ENCODE measurements at places on chromosomes 6 and 20.

DNA sequence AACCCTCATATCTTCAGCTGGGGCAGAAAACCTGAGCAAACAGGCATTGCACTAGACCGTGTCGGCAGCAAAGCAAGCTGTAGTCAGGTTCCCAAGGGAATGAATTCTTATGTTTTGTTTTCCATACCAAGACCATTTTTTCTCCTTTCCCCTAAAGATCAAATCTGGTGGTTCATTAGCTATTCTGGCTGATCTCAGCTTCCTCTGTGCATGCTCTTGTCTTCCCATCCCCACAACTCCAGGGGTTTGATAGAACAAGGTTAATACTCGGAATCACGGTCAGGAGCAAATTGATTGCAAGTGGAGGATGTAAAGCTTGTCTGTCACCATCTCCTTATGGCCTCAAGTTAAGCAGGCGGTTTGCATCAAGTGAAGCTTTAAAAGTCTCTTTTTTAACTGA, 778.8 kb downstream of the KIF16B start:
- DNase-seq = no peak

GRCh38 chr20:23230766-23231385, 119.7 kb upstream of the NXT1 start:
- DNase-seq = no peak

GRCh38 chr20:13061381-13061780, 52.6 kb downstream of the SPTLC3 start:
- DNase-seq = no peak

DNA sequence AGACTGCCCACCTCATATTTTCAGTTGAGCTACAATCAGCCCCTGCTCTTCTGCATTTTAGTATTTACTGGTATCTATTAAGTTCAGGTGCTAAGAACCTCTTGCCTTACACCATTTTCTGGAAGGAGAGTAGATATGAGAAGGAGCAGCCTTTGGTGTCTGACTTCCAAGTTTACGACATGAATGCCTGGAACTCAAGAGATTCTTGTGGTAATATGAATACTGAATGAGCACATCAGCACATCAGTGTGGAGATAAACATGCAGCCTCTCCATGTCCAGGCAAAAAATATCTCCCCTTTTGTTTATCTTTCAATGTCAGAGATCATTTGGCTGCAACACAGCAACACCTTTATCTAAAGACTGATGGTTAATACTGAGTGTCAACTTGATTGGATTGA, 65.8 kb upstream of the THEMIS start:
- DNase-seq = no peak

DNA sequence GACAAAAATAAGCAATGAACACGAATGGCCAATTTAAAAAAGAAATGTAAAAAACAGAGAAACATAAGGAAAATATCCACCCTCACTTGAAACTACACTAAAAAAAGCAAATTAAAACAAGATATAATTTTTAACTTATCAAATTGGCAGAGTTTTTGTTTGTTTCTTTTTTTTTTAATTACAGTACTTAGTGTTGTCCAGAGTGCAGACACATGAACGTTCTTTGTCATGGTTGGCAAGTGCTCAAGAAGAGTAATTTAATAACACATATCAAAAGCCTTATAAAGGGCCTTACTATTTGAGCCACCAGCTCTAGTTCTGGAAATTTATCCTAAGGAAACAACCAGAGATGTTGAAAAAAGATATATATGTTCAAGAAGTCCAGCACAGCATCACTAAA, 142.3 kb downstream of the ATXN1 start:
- DNase-seq = no peak

GRCh38 chr6:23213651-23214050, 644.3 kb downstream of the HDGFL1 start:
- DNase-seq = no peak

GRCh38 chr20:31962761-31963160, 5.2 kb upstream of the XKR7 start:
- no peak for DNase-seq
